Frontal cortex (tissue), 4 donors: ENCODE measurements at places on chromosomes 6 and 20. TPM values are rescaled to one million over a fixed set of nuclear protein-coding genes. Genes with fewer than 3 reads are reported as not detected.

The MDFI gene
- total RNA-seq: 11.4 TPM

DNA sequence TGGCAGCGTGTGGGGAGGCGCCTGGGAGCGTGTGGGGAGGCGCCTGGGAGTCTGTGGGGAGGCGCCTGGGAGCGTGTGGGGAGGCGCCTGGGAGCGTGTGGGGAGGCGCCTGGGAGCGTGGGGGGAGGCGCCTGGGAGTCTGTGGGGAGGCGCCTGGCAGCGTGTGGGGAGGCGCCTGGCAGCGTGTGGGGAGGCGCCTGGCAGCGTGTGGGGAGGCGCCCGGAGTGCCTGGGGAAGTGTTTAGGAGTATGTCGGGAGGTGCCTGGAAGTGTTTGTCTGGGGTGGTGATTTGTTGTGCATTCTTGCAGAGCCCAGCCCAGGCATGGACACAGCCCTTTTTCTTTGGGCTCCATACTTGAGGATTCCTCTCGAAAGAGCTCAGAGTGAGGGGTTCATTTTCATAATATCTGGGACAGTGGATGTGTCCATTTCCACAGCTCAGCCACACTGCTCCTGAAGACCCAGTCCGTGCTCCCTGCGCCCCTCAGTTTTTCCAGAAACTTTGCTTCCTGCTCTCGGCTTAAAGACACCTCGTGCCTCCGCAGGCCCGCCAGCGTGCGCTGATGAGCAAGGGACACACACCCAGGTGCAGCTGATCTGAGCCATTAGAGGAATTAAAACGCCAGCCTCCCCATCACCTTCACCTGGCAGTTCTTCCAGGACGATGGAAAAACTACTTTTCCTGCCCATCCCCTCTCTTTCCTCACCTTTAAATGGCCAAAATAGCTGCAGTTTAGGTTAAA, 172.2 kb upstream of the THBS2 start:
- no peak for DNase-seq

- no peak for DNase-seq
Measured at GRCh38 chr6:106658469-106658868, 29.1 kb downstream of the QRSL1 start.

GRCh38 chr6:28553986-28554881, 28.6 kb downstream of the GPX5 start:
- DNase-seq: no peak

The WFDC12 gene
- not detected for total RNA-seq

The PSMF1 gene
- 24.5 TPM for total RNA-seq

DNA sequence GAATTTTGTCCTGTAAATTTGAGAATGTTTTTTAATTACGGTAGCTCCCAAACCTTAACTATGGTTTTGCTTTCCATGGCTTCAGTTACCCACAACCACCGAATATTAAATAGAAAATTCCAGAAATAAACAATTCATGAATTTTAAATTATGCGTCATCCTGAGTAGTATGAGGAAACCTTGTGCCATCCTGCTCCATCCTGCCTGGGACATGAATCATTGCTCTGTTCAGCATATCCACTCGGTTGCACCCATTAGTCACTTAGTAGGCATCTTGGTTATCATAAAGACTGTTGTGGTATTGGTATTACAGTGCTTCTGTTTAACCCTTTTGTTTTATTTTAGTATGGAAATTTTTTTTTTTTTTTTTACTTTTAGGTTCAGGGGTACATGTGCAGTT, 39.7 kb downstream of the KCNS1 start:
- DNase-seq: no peak

The TCF21 gene
- total RNA-seq: not detected

The SLC22A1 gene
- total RNA-seq: not detected

DNA sequence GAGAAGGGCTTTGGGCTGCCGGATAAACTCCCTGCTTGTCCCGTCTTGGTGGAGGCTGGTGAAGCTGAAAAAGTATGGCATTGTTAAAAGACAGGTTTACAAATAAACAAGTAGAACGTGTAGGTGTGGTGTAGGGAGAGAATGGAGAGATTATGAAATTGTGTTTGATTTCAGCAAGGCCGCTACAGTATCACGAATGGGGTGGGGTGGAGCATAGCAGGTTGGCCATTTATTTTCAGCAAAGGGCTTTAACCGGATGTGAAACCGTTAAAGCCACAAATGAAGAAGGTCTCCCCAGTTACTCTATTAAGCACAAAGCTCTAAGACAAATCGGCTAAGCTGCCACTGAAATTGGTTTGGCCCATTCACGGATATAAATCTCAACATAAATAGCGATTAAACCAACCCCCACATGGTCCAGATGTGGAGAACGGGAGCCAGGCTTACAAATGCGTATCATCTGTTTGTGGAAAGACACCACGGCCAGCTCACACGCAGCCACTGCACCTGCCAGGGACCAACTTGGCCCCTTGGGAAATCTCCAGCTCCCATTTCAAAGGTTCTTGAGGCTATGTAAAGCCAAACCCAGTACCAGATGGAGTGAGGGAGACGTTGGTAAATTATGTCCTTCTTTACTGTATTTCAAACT, 94.0 kb downstream of the ZMYND8 start:
- no peak for DNase-seq

DNA sequence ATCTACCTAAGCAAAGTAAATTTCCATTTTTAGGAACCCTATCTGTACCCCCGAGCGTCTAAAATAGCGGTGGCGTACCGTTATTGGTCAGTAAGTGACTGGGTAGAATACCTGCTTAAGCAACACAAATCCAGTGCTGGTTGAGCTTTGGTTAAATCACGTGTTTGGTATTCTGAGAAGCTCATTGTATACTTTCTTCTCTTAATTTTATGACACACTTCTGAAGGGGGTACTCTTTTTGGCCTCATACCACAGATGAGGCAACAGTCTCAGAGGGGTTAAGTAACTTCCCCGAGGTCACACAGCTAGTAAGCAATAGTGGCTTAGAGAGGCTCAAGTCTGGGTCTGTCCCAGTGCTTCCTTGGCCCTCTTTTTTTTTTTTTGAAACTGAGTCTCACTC, 151.2 kb downstream of the TFAP2C start:
- no peak for DNase-seq

DNA sequence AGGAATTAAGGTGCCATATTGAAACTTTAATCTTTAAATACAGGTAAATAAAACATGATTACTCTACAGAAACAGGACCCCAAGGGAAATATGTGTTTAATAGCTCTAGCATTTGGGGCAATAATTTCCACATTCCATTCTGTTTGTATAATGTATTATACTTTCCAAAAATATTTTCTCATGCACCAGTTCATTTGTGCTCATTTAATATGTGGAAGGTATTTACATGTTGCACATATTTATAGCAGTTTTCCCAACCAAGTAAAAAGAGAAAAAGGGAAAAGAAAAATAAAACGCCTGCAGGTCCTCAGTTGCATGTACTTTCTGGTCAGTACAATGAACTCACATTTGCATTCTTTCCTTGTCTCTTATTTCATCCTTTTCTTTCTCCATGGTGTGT, 129.5 kb upstream of the SULF2 start:
- no peak for DNase-seq

The NKAPL gene
- total RNA-seq: 3.7 TPM

The MOXD1 gene
- 15.9 TPM for total RNA-seq

- peak; percentile 19 for DNase-seq
Measured at GRCh38 chr6:105137388-105137787, 42.4 kb downstream of the POPDC3 start.

The PRL gene
- not detected for total RNA-seq

The CLPSL1 gene
- total RNA-seq: not detected

DNA sequence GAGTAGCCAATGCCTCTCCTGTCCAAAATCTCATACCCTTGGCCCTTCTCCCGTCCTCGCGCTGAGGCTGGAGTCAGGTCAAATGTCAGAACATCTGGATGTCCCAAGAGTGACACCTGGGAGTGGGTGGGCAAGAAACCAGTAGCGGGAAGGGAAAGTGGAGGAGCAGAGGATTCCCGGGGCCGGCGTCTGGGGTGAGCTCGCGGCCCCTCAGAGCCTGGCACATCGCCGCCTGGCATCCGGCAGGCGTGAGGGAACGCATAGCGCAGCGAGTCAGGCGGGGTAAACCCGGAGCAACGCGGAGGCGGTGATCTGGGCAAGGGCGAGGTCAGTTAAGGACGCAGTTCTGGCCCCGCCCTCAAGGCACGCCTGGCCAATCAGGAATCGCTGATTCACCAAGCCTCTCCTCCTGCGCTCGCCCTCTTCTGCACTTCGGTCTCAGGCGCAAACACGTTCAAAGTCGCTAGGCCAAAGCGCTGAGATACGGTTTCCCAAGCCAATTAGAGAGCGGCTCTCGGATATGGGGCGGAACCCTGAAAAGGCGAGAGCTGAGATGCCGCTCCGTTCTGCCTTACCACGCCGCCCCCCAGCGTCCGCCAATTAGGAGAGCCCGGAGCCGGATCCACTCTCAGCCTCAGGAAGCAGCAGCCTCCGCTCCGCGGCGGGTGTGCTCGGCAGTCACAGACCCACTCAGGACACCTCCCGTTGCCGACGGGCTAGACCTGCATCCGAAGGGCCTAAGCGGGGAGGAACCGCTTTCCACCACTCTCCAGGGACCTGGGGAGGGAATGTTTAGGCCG, 22.5 kb downstream of the VPS52 start:
- peak; percentile 77 for DNase-seq

The HLA-DQA1 gene
- not detected for total RNA-seq

GRCh38 chr6:41553405-41553999, 7.3 kb downstream of the FOXP4 start:
- DNase-seq: no peak

The TMEM244 gene
- 1.2 TPM for total RNA-seq

DNA sequence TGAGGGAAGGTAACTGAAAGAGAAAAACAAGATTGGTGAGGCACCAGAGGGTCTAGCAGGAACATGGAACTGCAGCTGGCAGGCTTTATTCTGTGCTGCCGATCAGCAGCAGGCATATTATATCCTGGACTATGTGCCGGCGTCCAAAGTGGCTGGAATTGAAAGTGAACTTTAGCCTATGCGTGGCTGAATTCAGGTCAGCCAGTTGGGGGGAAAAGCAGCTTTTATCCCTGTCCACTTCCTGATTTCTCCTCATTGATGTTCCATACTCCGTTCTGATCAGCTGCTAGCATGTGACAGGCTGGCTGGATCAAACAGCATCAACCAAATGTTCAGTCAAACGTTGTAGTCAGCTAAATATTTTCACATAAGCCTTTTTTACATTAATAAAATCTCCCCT, 99.0 kb downstream of the CAP2 start:
- DNase-seq: no peak

The PM20D2 gene
- total RNA-seq: 19.6 TPM
